ENCODE measurements at places on chromosomes 5 and 9.

- no peak for DNase-seq
These were observed 10.4 kb upstream of the CRB2 start for GRCh38 chr9:123345567-123345955.

GRCh38 chr9:126877418-126877817 lies 17.0 kb downstream of the ZBTB34 start:
- no peak for DNase-seq

GRCh38 chr5:107485184-107485583 lies 185.6 kb downstream of the EFNA5 start:
- no peak for DNase-seq

DNA sequence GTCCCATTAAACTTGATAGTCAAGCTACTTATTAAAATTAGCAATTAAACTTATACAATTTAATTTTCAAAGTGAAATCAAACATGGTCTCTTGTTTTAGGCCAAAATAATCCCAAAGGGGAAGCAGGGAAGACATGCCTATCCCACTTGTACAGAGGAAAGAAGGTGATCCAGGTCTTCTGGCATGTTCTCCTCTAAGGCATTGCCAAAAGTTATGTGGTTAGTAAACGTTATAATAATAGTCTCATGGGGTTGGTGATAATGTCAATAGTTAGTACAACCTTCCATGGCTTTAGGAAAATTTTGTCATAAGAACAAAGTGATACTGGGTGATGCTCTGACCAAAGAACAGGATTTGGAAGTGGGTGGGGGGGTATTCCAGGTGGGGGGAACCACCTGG lies 52.8 kb downstream of the ROR2 start:
- DNase-seq = no peak

GRCh38 chr9:18605766-18606180 lies 131.8 kb downstream of the ADAMTSL1 start:
- DNase-seq = no peak

DNA sequence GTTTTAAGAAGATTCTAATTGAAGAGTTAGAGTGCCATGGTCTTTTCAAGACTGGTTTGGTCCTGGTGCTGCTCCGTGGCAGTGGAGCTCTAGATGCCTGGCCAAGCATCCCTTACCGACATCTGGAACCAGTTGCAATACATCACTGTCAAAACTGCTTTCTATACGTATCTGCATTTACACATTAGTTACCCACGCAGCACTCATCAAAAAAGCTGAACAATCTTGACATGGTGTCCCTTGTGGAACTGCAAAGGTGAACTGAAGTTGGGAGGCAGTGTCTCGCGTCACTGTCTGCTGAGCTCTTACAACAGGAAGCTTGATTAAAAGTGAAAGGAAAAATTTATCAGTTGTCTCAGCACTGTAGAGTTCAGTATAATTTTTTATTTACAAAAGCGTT lies 82.6 kb downstream of the PBX3 start:
- DNase-seq = peak; percentile 7

DNA sequence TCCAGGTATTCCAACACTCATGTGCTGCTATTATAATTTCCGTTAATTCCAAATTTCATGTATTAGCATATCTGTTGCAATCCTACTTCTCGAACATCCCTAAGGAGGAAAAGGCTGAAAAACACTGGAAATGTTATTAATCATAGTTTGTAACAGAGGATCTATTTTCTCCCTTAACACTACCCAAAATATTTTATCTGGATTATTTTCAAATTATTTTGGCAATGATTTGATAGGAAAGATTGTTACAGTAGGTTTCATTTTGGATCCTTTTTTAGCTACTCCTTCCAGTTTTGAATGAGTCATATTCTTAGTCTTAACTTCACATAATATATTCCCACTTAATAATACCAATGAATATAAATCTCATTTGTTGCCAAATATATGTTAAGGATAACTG lies 13.9 kb upstream of the NAA35 start:
- DNase-seq = no peak

GRCh38 chr9:85742597-85742936 lies 813 bp upstream of the AGTPBP1 start:
- no peak for DNase-seq

DNA sequence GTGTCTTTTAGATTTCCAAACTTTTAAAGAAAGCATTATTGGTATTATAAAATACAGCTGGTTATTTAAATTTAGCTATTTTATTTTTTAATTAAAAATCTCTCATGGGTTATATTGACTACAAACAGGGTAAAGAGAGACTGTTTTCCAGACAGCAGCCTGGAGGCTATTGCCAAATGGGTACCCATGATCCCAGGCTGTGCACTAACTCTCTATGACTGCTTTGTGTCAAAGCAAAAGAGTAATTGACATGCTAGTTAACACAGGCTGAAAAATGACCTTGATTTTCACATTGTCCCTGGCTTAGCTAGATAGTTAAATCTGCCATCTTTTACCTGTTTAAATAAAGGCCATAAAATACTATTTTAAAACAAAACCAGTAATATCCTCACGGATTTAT lies 589.7 kb downstream of the ANXA1 start:
- DNase-seq = no peak

DNA sequence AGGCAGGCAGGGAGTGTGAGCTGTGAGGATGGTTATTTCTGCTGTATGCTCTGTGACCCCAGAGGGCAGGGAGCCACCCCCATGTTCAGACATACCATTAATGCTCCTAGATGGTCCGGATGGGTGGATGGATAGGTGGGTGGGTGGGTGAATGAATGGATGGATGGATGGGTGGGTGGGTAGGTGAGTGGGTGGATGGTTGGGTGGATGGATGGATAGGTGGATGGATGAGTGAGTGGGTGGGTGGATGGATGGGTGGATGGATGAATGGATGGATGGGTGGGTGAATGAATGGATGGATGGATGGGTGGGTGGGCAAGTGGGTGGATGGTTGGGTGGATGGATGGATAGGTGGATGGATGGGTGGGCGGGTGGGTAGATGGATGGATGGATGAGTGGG lies 63.4 kb upstream of the BARHL1 start:
- no peak for DNase-seq

- DNase-seq = no peak
These were observed 38.0 kb downstream of the TGFBI start for GRCh38 chr5:136066661-136067271.

DNA sequence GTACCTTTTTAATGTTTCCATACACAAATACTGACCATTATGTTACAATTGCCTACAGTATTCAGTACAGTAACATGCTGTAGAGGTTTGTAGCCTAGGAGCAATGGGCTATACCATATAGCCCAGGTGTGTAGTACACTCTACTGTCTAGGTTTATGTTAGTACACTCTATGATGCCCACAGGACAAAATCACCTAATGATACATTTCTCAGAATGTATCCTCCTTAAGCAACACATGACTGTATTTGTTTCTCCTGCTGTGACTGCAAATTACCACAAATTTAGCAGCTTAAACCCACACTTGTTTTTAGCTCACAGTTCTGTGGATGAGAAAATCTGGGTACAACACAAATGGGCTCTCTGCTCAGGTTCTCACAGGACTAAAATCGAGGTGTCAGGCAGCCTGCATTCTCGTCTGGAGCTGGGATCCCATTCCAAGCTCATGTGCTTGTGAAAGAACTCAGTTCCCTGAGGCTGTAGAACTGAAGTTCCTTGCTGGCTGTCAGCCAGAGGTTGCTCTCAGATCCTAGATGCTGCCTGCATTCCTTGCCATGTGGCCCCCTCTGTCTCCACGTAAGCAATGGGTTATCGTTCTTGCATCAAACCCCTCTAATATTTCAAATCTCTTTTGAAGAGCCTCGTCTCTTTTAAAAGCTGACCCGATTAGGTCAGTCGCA lies 38.6 kb upstream of the PIK3R1 start:
- DNase-seq = no peak

- DNase-seq = no peak
These were observed 2.2 kb upstream of the AMBP start for GRCh38 chr9:114080195-114080772.

- DNase-seq = no peak
These were observed 180.5 kb upstream of the RIOK2 start for GRCh38 chr5:97363577-97363976.

- DNase-seq = no peak
These were observed 184.1 kb downstream of the DIRAS2 start for GRCh38 chr9:90458485-90458884.

GRCh38 chr5:152218694-152219093 lies 186.4 kb downstream of the NMUR2 start:
- no peak for DNase-seq

DNA sequence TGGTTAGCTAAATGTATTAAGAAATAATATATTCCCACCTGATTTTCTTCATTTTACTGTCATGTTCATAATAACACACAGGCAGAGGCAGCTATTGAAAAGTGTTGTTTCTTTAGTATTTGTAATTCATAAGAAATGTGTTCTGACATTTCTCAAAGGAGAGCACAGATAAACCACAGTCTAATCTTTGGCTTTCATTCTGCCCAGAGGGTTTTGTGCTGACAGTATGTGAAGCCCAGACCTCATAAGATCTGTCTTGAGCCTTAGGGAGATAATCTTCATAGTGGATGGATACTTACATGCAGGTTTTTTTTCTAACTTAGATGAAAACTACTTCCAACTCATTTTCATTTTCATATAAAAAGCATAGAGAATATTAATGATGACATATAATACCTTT lies 206.1 kb downstream of the CHSY3 start:
- DNase-seq = no peak

- DNase-seq = no peak
These were observed 29.2 kb upstream of the TGFBI start for GRCh38 chr5:135999406-136000139.

- DNase-seq = no peak
These were observed 79.8 kb downstream of the MUSK start for GRCh38 chr9:110748251-110748893.

DNA sequence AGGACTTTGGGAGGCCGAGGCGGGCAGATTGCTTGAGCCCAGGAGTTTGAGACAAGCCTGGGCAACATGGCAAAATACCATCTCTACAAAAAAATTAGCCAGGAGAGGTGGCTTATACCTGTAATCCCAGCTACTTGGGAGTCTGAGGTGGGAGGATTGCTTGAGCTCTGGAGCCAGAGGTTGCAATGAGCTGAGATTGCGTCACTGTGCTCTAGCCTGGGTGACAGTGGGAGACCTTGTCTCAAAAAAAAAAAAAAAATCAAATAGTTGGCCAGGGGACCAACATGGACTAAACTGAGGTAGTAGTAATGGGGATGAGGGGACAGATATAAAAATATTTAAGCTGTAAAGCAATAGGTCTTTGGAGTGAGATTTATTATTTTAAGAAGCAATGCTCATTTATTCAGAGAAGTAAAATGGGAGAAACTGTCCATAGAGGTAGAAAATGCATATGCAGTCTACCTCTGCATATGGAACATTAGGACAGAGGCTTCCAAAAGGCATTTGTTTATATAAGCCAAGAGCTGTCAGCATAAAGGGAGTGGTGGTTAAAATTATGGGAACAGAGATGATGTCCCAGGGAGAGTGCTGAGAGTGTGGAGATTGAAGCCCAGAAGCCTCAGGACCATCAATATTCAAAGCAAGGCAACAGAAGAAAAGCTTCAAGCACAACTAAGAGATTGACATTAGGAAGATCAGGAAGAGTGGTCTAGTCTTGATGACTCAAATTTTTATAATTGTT lies 98.1 kb downstream of the UBE2R2 start:
- no peak for DNase-seq

DNA sequence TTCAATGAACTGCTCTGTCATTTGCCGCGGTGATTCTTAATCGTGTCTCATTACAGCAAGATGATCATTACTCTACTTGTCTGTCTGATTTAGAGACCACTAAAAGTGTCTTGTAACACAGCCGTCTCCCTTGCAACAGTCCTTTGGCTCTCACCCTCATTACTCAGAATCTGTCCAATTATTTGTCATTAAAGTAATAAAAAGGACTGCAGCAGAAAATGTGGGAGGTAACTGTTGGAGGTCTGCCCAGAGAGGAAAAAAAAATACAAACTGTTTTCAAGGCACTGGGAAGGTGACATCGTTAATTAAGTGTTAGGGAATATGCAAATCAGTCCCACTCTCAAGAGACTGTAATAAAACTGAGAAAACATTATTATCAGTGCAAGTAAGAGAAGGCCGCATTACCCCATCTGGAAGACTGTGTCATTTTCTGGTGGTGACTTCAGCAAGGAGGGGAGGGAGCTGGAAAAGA lies 281.0 kb downstream of the RASEF start:
- no peak for DNase-seq

- no peak for DNase-seq
These were observed 44.8 kb upstream of the TRIM36 start for GRCh38 chr5:115214541-115214940.

- DNase-seq = no peak
These were observed 60.1 kb downstream of the AMBP start for GRCh38 chr9:114017741-114018715.

GRCh38 chr5:88761939-88762338 lies 121.0 kb downstream of the MEF2C start:
- no peak for DNase-seq
